Fibroblast of skin of left biceps (primary cell): ENCODE measurements at places on chromosomes 1 and 21.

GRCh38 chr1:28792644-28793121 is 19.3 kb upstream of the OPRD1 start:
- no peak for DNase-seq

- DNase-seq: no peak
Observed at GRCh38 chr1:74160046-74160445, 37.9 kb downstream of the LRRIQ3 start.

DNA sequence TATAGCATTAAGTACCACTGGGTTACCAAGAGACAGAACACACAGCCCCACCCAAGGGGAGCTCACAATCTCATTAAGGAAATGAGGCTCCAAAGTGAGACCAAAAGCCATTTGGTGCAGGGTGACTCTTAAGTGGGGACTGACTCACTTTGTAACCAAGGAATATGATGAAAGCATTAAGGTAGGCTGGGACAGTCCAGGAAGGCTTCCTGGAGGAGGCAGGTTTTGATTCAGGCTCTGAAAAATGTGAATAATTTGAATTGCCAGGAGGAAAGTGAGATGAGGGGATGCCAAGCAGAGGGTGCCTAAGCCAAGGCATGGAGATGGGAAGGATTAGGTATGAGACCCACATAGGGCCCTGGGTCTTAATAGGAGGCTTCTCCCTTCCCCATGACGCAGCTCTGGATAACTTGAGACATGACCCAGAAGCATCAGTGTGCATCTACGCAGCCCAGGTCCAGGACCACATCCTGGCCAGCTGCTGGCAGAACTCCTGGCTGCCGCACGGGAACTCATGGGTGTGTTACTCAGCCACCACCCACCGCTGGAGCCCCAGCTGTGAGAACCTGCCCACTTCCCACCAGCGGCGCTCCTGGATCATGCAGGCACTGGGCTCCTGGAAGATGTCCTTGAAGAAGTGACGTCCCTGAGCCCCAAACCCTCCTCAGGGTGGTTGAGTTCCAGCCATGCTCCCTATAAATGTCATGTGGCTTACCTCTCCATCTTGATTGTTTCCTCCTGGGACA is 5.9 kb upstream of the TTC4 start:
- no peak for DNase-seq

- DNase-seq: no peak
Observed at GRCh38 chr1:204400882-204401510, 10.6 kb downstream of the PPP1R15B start.

DNA sequence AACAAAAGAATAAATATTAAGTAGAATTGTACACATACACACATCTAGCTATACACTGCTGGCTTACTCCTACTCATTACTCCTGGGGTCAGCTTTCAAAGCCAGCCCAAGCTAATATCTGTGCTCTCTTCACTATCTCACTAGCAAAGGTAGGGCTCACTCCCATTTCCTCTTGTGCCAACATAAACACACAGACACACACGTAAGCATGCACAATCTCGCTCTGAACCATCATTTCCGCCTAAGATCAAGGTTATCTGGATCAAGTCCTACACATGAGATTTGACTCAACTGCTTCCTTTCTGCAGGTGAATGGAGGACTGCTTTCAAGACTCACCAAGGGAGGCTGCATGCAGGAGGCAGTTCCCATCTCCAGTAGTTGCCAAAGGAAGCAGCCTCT is 28.8 kb upstream of the MTMR11 start:
- DNase-seq: no peak

- no peak for DNase-seq
Observed at GRCh38 chr1:85363521-85363920, 87.1 kb upstream of the BCL10 start.

- peak; percentile 14 for DNase-seq
Observed at GRCh38 chr1:221667504-221667903, 74.4 kb downstream of the DUSP10 start.

DNA sequence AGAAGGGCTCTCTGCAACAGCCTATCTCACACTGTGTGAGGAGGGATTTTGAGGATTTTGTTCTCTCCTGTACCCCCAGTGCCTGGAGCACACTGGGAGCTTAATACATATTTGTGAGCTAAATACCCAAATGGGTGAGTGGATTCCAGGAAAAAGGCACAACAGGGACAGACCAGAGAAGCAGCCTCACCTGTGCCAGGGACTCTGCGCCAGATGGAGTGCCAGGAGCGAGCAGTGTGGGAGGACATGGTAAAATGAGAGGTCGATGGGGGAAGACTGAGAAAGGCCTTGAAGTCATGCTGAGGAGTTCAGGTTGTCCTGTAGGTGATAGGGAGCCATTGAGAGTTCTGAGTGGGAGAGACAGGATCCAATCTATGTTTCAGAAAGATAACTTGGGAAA is 11.0 kb upstream of the KCNA2 start:
- no peak for DNase-seq

- DNase-seq: no peak
Observed at GRCh38 chr21:38525454-38525853, 27.2 kb upstream of the ERG start.

DNA sequence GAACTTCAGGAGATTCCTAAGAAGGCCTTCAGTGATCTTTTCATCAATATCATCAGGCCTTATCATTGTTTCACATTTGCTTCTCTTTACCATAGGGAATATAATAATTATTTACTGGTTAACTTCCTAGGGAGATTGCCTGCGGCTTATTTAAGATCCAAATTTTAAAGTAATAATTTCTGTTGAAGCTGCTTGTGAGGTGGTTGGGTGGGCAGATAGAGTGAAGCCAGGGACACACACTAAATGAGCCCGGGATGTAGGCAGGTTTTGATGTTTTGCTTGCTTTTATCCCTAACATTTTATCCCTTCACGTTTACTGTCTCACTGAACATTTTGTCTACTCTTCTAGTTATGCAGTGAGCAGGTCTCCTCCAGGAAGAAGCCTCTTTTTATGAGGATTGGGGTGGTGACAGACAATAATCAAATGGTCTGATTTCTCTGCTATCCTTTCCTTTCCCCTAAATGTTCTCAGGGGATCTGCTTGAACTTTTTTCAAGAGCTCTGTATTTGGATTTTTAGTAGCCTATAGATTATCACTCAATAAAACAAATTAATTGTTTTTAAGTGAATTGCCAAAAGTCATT is 164.7 kb downstream of the RUNX1 start:
- DNase-seq: no peak

GRCh38 chr1:212515329-212515760 is 82.6 kb downstream of the NENF start:
- no peak for DNase-seq

DNA sequence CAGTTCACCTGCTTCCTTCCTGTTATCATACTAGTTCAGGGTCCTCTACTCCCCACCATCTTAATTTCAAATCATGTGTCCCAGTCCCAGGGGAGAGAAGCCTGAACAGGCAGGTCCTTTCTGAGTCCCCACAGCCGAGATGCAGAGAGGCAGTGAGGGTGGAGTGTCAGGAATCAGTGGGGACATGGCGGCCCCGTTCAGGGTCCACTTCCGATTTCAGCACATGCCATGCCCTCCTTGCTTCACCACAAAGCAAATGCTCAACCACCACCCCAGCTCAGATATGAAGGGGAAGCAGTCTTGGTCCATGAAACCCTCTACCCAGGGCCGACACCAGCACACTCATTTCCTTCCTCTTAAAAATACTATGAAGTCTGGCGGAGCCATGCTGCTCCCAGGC is 5.2 kb upstream of the SEMA4A start:
- DNase-seq: no peak

DNA sequence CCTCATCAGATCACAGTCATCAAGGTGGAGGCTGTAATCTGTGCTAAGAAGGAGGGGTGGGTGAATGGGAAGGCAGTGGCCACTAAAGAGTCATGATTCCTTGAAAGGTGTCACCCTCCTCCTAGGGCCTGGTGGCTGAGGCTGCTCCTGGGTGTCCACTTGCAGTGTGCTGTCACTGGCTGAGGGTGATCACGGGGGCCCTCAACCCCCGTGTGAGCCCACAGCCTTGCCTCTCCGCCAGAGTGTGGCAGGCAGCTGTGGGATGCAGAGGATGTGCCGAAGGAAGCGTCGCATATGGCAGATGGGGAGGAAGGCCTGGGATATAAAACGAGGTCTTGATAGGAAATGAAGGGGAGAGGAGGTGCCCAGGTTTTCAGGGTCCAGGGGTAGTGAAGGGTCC is 476.5 kb downstream of the PTPRU start:
- no peak for DNase-seq
